Kidney (tissue), 22 donors: ENCODE measurements at places on chromosomes 11 and 22. TPM values are rescaled to one million over a fixed set of nuclear protein-coding genes. Genes with fewer than 3 reads are reported as not detected.

Gene ARHGAP20
- total RNA-seq, result 1.4 TPM

Gene FGF3
- not detected for total RNA-seq

Gene KCTD14
- 13.7 TPM for total RNA-seq

GRCh38 chr11:48087974-48088681 is 107.8 kb downstream of the PTPRJ start:
- H3K4me1 ChIP-seq, result peaks cover 44% of the 10 kb centered on the region
- DNase-seq, result peak; percentile 43
- no peak overlapping the region for H3K4me3 ChIP-seq
- H3K27me3 ChIP-seq, result no peaks in the 10 kb centered on the region
- H3K27ac ChIP-seq, result peak overlapping the region; percentile 54
- no peaks in the 10 kb centered on the region for H3K36me3 ChIP-seq

GRCh38 chr22:29133603-29134133 is 60.8 kb downstream of the KREMEN1 start:
- H3K4me1 ChIP-seq, result peaks cover 4% of the 10 kb centered on the region
- H3K4me3 ChIP-seq, result no peak overlapping the region
- no peak overlapping the region for H3K27ac ChIP-seq
- H3K36me3 ChIP-seq, result peaks cover 7% of the 10 kb centered on the region
- H3K27me3 ChIP-seq, result no peaks in the 10 kb centered on the region

DNA sequence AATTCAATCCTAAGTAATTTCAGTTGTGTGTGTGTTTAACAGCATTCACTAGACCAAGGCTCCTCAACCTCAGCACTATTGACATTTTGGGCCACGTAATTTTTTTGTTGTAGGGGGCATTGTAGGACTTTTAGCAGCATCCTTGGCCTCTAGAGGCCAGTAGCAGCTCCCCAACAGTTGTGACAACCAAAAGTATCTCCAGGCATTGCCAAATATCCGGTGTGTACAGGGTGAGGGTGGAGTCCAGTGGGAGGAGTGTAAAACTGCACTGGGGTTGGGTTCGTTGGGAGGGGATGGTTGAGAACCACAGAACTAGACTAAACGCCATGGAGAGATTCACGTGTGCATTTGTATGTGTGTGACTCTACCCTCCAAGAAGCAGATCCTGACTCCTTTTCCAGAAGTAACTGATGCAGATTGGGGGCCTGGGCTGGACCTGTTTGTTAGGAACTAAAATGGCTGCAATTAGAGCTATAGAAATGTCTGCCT is 5.9 kb upstream of the PHF21A start:
- no peaks in the 10 kb centered on the region for H3K4me1 ChIP-seq
- no peaks in the 10 kb centered on the region for H3K36me3 ChIP-seq
- no peaks in the 10 kb centered on the region for H3K27me3 ChIP-seq
- no peak overlapping the region for H3K4me3 ChIP-seq
- H3K27ac ChIP-seq, result no peak overlapping the region
- DNase-seq, result no peak

DNA sequence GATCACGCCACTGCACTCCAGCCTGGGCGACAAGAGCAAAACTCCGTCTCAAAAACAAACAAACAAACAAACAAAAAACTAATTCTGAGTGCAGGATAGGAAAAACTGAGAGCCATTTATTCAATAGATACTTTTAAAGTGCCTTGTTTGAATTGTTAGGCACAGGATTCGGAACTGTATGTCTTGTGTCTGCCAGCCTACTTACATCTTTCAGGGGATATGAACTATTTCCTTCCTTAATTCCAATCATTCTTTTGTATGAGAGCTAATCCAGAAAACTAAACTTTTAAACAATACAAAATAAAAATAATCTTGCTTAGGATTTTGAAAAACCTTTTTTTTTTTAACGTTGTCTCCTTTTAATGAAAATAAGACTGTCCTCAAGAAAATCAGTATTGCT is 12.6 kb downstream of the UVRAG start:
- H3K27me3 ChIP-seq, result no peaks in the 10 kb centered on the region
- no peaks in the 10 kb centered on the region for H3K36me3 ChIP-seq
- H3K4me1 ChIP-seq, result no peaks in the 10 kb centered on the region
- H3K27ac ChIP-seq, result peak overlapping the region; percentile 10

- no peaks in the 10 kb centered on the region for H3K4me1 ChIP-seq
- DNase-seq, result peak; percentile 72
- no peak overlapping the region for H3K27ac ChIP-seq
These were observed 520.4 kb downstream of the SOX6 start for GRCh38 chr11:15835788-15836411.

Gene MYBPC3
- 0.19 TPM for total RNA-seq

Gene SMIM35
- not detected for total RNA-seq
